Stimulated activated naive CD4-positive, alpha-beta T cell (primary cell): ENCODE measurements at places on chromosomes 1 and 21.

DNA sequence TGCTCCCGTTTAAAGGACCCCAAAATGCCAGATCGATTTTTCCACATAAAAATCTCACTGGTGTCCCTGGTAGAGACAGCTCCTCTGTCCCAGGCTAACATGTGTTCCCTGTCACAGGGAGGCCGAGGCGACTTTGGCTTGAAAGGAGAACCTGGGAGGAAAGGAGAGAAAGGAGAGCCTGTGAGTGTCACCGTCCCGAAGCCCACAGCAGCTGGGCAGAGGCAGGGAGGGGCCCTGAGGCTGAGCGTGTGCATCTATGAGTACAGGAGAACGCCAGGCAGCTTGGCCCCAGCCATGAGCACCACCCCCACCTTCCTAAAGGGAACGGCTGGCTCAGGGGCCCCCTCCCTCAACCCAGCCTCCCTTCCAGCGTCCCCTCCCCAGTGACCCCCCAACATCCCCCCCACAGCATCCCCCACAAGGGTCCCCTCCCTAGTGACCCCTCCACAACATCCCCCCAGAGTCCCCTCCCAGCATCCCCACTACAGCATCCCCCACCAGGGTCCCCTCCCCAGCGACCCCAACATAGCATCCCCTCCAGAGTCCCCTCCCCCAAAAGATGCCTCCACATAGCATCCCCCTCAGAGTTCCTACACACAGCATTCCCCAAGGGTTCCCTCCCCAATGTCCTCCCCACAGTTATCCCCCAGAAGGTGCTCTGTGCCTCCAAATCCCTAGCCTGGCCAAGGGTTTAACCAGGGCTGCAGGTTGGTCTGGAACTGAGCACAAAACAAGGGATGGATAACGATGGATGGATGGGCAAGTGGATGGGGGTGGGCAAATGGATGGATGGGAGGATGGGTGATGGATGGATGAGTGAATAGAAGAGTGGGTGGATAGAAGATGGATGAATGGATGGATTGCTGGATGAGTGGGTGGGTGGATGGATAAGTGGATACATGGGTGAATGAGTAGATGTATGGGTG lies 25.1 kb downstream of the COL6A2 start:
- no peak for DNase-seq

GRCh38 chr1:53134961-53135734 lies 7.3 kb downstream of the SLC1A7 start:
- no peak for DNase-seq

GRCh38 chr1:181739214-181739613 lies 255.9 kb downstream of the CACNA1E start:
- no peak for DNase-seq

DNA sequence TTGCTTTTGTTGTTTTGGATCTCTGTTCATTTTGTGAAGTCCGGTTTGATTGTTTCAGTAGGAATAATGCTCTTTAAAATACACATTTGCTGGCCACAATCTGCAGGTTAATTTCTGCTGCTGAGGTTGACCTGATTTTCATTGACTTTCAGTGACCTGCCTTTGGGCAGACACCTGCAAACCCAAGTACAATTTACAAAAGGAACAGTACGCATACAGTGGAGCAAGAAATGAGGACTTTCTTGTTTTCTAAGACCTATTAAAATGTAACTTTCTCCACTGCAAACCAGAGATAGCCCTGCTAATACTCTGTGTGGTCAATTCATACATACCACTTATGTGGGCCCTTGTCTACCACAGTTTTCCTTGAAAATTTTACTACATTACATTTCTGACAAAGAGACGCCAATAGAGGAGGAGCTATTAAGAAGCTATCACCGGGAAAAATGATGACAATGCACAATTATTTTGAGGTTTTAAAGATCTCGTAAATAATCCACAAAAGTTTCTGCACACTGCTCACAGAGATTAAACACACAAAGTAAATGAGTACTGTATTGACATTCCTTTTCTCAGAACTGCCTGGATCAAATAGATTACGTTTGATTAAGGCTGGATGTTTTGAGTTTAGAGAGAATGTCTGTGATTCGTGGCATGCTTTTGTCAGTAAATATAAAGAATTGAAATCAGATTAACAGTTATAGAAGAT lies 141.9 kb downstream of the SDCCAG8 start:
- DNase-seq, result no peak
